ENCODE measurements at places on chromosomes 2 and 18.

- DNase-seq = no peak
Measured at GRCh38 chr2:197236816-197237215, 73.8 kb downstream of the ANKRD44 start.

DNA sequence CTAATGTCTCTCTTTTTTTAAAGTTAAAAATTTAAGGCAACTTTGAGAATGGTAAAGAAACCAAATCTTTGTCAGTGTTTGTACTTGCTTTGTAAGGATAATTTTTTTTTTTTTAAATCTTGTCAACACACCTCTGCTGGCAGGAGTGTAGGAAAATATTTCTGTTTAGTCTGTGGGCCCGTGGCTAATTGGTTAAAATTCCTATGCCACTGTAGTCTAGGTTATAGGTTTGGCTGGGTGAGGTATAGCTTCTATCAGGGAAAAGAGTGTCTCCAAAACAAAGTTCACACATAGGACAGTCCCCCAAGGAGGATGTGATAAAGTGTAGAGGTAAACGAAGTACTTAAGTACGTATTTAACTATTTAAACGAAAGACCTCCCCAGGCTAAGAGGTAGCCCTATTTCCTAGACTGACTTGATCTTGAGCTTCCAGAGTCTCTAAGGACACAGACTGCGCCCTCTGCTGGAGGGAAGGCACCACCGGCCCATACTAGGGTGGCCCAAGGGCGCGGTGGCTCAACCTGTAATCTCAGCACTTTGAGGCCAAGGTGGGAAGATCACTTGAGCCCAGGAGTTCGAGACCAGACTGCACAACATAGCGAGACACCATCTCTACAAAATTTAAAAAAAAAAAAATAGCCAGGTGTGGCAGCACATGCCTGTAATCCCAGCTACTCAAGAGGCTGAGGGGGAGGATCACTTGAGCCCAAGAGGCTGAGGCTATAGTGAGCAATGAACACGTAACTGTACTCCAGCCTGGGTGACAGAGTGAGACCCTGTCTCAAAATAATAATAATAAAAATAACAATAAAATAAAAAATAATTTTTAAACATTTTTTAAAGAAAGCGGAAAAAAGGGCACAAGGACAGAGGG lies 8.9 kb downstream of the TEX44 start:
- DNase-seq = peak; percentile 88

- DNase-seq = peak; percentile 75
Measured at GRCh38 chr2:241315879-241316631, at the start of gene SEPTIN2. Gene SEPTIN2 (plus strand): TSS chr2:241315925. CDS start chr2:241324233, 8,308 bp downstream.

GRCh38 chr2:240287496-240288086 lies 147.1 kb upstream of the OTOS start:
- no peak for DNase-seq

DNA sequence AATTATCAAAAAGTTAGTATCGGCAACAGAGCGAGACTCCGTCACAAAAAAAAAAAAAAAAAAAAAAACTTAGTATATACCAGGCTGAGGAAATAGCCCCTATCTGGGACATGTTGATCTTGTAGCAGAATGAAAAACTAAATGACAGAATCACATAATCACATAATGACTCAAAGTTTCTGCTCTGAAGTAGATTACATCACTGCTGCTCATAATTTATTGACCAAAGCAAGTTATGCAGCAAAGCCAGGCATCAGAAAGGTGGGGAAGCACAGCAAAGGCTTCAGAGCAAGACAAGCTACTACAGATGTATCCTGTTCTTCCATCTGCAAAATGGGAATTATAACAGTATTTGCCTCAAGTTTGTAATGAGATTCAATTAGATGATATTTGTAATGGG lies 68.1 kb downstream of the BOD1L2 start:
- DNase-seq = no peak

DNA sequence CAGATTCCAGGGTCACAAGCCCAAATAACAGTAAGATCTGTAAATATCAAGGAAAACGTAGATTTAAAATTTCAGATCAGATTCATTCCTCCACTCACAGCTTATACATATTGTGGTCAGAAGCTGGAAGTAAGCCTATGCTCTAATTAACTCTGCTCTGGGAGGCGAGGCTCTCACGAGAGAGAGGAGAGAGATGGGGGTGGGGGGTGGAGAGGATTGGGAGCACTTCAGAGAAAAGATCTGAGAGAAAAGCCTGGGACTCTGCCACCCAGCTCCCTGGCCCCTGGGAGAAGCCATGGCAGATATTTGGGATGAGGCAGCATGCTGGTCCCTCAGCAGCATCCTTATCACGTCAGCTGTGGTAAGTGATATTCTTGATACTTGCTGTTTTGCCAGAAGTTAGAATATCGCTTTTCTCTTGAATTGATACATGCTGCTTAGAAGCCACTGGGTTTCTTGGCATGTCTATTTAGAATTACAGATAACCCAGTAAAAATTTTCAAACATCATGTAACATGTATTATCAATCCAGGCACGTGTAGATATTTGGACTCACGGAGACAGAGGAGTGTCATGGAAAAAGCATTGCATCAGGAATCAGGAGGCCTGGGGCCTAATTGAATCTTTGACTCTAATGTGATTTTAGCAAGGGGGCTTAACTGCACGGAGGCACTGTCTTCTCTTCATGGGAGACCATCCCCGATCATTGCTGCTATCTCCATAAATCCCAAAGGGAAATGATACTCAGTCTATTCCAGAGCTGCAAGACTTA lies 265.4 kb downstream of the HRH4 start:
- no peak for DNase-seq

DNA sequence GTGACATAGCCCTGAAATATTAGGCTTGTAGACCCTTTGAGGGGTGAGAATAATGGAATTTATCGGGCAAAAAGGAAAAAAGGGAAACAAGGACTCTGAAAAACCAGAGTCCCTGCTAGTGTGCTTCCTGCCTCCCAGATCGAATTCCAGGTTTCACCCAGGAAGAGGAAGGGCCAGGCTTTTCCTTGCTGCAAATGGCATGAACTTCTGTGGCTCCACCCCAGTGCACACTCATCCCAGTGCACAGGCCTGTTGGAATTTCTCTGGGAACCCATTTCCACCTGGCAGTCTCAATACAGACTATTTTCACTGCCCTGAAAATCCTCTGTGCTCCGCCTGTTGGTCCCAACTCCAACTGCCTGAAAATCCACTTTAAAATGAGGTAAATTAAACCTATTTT lies 29.9 kb downstream of the C18orf54 start:
- DNase-seq = no peak

GRCh38 chr18:11666176-11666575 lies 22.9 kb upstream of the GNAL start:
- DNase-seq = no peak

GRCh38 chr2:159232456-159233170 lies 53.9 kb downstream of the WDSUB1 start:
- no peak for DNase-seq

DNA sequence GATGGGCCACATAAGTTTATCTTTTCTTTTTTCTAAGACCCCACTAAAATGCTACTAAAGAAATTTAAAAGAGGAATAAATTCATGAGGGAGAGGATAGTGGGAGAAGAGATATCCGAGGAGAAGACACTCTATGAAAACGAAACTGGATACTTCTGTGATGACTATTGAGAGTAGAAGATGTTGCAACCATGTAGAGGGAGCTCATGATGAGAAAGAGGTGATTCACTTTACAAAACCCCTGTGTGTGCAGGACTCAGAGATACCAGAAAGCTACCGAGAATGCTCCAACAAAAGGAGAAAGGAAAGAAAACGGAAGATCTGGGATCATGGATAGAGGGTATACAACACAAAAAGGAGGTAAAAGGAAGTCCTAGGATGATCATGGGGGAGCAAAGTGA lies 34.9 kb downstream of the SLC38A11 start:
- DNase-seq = no peak

GRCh38 chr18:44557616-44558151 lies 123.0 kb upstream of the SETBP1 start:
- no peak for DNase-seq

DNA sequence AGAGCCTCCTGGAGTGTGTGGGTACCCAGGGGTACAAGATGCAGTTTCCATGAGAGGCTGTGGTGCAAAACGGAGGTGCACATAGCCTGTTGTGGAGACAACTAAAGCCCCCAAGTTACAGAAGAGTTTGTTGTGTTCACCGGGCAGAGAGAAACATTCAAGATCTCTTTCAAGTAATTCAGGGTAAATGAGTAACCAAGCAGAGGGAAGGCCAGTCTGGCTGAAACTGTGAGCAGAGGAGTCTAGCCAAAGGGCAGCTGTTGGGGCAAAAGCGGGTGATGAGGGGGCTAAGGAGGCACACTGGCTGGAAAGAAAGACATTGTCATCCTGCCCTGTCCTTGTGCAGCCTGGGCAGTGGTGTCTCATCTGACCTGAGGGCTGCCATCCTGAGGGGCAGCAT lies 52.0 kb downstream of the CXCR4 start:
- no peak for DNase-seq

DNA sequence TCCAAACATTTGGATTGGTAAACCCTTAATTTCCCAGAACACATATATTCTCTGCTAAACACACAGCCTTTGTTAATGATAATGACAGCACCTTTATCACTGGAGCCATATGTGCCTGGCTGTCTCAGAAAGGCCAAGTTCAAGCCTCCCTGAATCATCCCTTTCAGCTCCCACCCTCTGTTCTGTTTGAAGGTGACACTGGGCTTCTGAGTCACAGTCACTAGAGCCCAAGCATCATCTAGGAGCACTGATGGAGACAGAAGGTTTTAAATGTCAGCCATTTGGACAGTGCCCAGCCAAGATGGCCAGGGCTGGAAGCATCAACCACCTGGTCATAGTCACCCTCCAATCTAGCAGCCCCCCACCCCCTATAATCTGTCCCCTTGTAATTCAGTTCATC lies 80.6 kb downstream of the NRP2 start:
- DNase-seq = no peak

GRCh38 chr2:15191789-15192188 lies 369.3 kb downstream of the NBAS start:
- DNase-seq = no peak

- no peak for DNase-seq
Measured at GRCh38 chr18:21056545-21056944, 55.1 kb downstream of the ROCK1 start.

DNA sequence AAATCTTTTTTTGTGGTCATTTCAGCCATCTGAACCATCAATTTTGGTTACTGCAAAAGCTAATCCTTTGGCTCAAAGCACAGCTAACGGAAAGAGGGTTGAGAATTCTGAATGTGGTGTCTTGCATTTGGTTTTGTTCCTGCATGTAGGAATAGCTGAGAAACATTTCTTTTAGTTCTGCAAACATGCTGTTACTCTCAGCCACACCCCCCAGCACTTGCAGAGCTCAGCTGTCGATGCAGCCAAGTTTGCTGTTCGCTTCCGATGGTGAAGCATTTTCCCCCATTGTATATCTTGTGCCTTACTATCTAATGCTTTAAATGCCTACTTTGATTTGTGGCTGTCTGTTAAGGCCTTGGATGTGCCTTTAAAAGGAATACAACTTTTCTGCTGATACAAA lies 294.9 kb upstream of the FANCL start:
- no peak for DNase-seq

DNA sequence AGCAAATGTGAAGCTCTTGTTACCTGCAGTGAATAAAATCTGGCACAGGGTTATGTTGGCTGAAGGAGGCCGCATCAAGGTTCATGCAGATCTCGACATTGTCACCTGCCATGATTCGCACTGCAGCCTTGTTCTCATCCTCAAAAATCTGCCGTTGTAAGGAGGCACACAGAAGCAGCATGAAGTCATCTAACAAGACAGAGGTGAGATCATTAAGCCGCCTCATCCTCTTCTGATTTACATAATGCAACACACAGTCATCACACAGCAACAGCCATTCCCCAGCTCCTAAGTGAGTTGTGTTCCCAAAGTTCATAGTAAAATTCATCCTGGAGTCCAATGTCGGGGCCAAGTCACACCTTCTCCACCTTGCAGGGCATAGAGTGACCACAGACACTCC lies 232.1 kb downstream of the NAPG start:
- no peak for DNase-seq

DNA sequence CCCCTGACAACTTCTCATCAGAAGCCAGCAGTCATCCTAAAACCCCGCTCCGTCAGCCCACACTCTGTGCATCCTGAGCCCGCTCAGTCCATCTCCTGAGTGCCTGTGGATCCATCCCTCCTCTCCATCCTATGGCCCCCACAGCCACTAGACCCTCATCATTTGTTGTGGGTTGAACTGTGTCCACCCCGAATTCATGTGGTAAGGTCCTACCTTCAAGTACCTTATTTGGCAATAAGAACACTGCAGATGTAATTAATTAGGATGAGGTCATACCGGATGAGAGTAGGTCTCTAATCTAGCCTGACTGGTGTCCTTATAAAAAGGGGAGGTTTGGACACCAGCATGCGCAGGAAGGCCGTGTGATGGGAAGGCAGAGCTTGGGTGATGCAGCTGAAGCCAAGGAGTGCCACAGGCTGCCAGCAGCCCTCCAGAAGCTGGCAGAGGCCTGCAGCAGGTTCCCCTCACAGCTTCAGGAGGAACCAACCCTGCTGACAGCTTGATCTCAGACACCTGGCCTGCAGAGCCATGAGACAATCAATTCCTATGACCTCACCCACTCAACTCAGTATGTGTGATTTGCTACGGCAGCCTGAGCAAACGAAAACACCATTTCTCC lies 192.4 kb downstream of the ZBTB7C start:
- no peak for DNase-seq

DNA sequence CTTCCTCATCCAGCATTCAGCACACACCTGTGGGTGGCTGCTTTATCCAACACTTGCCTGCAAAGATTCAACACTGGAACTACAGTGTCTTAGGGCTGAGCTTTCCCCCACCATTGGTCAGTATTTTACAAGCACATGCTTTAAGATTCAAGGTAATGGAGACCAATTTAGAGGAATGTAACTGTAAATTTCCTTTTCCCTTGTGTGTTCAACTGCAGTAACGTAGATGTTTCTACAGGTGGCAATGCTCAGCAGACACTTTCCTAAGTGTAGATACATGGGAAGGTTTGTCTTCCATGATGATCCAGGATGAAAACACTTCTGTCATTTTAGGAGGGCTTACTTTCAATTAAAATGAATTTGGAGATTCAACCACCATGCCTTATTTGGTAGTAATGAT lies 143.6 kb upstream of the PXDN start:
- DNase-seq = no peak

DNA sequence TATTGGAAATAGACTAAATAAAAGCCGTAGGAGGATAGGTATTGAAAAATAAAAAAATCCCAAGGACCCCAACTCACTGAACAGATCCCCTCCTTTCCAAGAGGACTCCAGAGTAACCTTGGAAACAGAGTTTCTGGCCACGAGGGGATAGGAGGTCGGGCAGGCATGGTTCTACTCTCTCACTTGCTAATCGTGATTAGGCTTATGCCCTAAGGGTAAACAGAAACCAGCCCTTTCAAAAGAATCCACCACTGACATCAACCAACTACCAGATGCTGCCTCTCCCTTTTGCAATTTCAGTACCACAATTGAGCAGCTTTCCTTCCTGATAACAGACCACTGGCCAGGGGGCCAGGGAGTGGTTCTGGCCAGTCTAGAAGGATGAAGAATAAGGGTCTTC lies 477.8 kb downstream of the EIPR1 start:
- DNase-seq = no peak

- DNase-seq = no peak
Measured at GRCh38 chr2:170774074-170774473, 3.9 kb downstream of the ERICH2 start.

All from activated naive CD8-positive, alpha-beta T cell treated with anti-CD3 and anti-CD28 coated beads, Interleukin-2, amount 50 U/mL, for 24 hours (primary cell).